ENCODE measurements at places on chromosomes 13 and 19.

DNA sequence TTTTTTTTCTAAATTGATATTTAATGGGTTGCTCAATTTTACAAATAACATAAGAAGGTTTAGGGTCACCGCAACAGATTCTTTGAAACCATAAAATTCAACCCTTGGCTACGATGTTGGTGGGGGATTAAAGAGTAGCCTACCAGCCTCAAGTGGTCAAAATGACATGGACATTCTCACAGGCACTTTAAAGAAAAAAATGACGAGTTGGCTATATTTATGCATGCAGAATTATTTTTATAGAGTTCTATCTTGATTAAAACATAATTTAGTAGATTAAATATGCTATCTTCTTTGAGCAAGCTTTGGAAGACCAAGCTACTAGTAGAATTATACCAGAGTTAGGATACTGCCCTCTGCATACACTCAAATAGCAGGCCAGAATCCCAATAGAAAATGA is 293.0 kb downstream of the DCT start:
- DNase-seq = no peak

- DNase-seq = no peak
Observed at GRCh38 chr13:113489549-113490495, 689 bp downstream of the DCUN1D2 start.

DNA sequence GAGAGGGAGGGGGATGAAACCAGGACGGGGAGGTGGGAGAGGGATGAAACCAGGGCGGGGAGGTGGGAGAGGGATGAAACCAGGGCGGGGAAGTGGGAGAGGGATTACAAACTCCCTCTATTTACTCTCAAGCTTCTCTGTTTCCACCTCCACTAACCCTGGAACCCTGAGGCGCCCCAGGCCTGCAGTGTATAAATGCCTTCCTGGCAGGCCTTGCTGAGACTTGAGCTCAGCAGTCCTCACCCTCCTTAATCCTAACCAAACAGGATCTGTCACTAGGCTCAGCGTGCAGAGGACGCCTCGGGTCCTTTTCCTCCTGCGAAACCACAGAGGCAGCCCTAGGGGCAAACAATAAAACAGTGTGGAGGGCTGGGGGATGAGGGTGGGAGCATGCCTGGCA is 32.1 kb upstream of the OR1M1 start:
- DNase-seq = no peak

DNA sequence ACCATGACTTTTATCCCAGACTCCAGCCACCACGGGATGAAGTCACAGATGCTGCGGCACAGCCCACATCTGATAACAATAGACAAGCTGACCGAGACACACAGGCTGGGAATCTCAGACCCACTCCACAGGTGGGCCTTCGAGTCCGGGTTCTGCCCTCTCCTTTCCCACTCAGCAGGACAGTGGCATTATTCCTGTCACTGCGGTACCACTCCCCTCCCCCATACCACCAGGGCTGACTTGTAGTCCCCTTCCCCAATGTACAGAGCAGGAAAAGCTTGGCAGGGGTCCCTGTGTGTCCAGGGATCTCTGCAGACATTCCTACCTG is 179 bp upstream of the AMER2 start:
- no peak for DNase-seq

All from SJSA1 (cell line).